CMK (cell line): ENCODE measurements at places on chromosomes 7 and 10.

DNA sequence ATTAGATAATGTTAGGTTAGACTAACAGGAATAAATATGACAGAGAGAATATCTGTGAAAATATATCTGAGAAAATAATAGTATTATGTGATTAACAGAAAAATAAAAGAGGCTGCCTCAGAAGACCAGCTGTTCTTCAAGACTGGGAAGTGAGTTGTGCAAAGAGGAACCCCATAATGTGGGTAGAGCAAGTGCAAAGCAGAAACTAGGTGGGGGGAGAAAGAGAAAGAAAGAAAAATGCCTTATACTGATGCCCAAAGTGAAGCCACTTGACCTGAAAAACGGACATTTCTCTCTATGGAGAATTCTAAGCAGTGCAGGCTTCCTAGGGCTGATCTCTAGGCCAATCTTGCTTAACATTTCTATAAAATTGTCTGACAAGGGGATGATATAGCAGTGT lies 3.8 kb downstream of the NEBL start:
- DNase-seq = no peak

- DNase-seq = no peak
These were observed 298.1 kb downstream of the GFRA1 start for GRCh38 chr10:115974816-115975430.

DNA sequence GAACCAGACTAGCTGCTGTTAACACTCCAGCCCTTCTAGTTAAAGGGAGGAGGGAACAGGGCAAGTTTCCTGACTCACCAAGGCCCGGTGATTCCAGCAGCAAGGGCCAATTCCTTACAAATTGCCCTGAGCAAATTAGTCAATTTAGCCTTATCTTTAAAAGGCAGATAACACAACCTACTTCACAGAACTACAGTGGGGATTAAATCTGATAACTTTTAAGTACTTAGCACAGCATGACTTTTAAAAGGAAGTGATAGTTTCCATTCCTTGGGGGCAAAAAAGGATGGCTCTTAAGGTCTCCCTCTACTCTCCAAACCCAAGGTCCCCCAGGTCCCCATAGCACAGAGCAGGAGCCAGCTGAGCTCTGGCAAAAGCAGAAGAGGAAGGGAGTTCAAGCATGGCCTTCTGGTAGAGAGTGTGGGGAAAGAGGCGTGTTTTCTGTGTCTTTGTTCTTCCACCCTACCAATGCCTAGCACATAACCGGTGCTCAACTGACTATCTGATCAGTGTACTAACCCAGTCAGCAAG lies 4.0 kb downstream of the CDCA7L start:
- no peak for DNase-seq

- no peak for DNase-seq
These were observed 39.6 kb upstream of the CACNB2 start for GRCh38 chr10:18100669-18101068.

DNA sequence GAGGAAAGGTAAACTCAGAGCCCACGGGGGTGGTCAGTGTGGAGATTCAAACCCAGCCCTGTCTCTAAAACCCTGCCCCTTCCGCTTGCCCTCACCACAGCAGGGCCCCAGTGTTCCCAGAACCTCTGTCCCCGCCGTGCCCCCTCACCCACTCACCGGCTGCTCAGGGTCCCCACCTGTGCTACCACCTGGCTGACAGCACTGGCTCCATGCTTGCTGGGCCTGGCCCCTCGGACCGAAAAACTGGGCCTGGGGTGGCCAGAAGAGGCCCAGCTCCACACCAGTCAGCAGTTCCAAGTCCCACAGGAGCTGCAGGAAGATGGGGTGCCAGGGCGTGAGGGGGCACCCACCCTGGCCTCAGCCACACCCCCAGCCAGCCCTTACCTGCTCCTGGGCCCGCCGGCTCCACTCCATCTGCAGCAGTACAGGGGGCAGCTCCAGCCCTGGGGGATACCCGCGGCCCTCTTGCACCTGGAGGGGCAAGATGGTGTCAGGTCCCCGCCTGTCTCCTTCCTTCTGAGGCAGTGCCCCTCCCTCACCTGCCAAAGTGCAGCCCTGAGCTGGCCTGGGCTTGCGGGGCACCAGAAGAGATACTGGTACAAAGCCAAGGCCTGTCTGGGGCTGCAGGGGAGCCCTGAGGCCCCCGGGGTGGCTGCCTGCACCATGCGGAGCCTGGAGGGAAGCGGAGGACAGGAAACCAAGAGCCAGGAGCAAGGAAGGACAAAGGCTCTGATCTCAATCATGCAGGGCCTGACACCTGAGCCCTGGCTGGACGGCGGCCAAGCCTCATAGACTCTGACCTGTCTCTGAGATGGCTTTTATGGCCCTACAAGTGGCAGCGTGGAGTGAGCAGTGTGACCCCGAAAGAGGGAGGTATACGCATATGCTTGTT lies 11.7 kb downstream of the ATP6V1F start:
- DNase-seq = no peak

DNA sequence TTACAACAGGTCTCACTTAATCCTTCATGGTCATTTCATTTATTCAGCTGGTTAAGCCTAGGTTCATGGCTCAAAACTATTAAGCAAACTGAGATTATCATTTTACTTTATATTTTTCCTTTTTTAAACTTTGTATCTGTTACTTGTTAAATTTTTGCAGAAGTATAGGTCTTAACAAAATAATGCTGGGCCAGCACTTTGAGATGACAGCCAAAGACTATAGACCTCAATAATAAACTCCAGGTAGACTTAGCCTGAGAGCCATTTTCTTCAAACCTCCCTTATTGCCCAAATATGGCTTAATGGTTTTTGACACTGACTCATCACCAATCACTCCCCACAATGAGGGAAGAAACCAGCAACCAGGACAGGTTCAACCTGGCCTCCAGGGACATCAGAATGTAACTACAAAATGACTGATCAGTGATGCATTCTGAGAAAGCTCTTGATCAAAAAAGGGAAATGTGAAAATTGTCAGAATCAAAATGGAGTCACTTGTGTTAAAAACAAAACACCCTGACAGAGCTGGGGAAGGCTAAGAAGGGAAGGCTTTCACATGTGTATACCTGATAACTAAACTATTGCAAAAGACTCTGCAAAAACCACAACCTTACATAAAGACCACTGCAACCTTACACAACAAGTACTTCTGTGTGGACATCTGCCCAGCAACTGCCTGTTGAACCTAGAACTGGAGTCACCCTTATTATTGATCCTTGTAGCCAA lies 2.1 kb upstream of the CCDC126 start:
- DNase-seq = no peak

DNA sequence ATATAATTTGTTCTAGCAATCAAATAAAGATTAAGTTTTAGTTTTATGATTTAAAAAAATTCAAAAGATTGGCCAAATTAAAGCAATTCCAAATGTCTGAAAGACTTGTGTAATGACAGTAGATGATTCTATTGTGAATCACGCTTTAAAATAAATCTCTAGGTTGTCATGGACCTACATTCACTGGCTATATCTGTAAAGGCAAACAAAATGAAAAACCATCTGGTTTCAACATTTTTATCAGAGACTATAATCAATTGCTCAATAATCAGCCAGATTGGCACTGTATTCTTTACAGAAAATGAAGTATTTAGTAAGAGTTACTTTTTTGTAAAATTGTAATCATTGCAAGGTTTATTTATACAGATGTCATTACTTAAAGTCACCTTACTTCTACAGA lies 60.7 kb downstream of the DGKB start:
- no peak for DNase-seq

- DNase-seq = no peak
These were observed 410.2 kb upstream of the KLF6 start for GRCh38 chr10:4195213-4195612.

GRCh38 chr10:78628976-78629375 lies 439.8 kb upstream of the ZMIZ1 start:
- no peak for DNase-seq

DNA sequence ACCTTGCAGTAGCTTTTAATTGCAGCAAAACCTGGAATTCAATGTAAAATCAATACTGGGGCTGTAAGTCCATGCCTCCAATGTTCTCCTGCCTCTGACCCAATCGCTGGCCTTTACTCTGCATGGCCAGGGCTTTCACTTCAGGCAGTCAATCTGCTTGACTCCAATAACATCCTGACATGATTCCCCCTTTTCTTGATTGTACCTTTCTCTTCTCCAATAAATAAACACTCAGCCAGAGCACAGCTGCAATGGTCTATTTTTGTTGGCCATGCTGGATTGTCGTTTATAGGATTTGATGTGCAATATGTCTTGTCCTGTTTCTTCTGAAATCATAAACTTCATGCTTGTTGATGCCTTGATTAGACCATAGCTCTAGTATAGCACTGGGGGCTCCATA lies 97.8 kb upstream of the COL1A2 start:
- DNase-seq = no peak

- no peak for DNase-seq
These were observed 376.8 kb downstream of the DNAJB6 start for GRCh38 chr7:157713591-157713990.

DNA sequence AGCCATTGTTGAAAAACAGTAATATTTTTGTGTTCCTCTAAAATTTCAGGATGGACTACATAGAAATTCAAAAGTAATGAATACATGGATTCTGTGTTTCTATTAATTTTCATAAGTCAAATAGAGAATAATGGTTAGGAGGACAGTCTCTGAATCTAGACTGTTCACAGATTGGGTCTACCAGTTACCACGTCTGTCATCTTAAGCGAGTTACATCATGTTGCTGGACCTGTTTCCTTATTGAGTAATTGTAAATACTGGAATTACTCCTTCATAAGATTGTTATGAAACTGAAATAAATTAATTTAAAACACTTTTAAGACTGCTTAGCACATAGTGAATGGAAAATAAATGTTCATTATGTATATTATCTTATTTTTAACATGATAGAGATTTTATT lies 172.3 kb downstream of the KCND2 start:
- no peak for DNase-seq

DNA sequence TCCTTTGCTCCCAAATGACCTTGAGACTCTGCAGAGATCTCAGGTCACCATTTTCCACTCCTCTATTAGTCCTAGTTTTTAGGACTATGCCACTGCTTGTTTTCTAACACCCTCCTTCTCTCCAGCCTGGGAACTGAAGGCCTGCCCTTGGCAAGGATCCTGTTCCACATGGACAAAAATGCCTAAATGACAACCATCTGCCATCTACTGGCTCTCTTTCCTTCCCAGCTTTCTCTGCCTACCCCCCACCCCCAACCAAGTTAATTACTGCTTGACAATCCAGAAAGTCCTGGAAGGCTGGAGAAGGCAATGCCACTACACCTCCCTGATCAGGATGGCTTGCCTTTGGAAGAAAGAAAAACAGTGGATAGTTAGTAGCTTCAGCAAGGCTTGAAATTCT lies 44.8 kb upstream of the SP8 start:
- DNase-seq = no peak
